ENCODE measurements at places on chromosomes 7 and 10.
A peak's percentile ranks its signal among the peaks of the same experiment; 100 is the strongest.

- no peak for DNase-seq
Observed at GRCh38 chr7:147605323-147605722, 985.2 kb upstream of the C7orf33 start.

GRCh38 chr7:93147363-93147762 lies 822 bp downstream of the SAMD9L start:
- peak; percentile 70 for DNase-seq

GRCh38 chr7:112779667-112780066 lies 10.5 kb downstream of the TMEM168 start:
- no peak for DNase-seq

DNA sequence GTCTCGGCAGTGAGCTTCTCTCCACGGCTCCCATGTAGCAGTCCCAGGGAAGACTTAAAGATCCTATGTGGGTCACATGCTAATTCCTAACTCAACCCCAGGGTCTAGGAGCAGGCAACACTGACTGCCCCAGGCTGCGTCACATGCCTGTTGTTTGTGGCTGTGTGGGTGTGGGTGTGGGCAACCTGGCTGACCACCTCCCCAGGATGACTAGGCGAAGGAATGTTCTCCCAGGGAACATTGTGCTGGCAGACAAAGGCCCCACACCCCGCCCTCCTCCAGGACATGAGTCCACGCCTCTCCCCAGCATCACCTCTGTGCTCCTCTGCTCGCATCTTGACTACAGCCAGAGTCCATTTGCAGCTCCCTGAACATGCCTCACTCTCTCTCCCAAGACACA lies 30.3 kb downstream of the SLC29A3 start:
- DNase-seq, result no peak

DNA sequence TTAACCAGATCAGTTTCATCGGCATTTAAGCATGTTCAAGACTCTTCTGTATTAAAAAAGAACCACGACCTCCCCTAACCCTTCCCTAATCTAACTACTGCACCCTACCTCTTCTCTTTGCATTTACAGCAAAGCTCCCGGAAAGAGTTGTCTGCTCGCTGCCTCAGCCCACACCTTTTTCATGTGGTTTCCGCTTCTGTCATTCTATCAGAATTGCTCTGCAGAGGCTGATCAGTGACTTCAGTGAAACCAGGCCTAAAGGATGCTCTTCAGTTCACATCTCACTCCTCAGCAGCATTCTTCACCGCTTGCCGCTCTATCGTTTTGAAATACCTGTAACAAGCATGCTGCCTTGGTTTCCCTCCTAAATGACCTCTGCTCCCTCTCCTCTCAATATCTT lies 160.9 kb downstream of the SDK1 start:
- no peak for DNase-seq

DNA sequence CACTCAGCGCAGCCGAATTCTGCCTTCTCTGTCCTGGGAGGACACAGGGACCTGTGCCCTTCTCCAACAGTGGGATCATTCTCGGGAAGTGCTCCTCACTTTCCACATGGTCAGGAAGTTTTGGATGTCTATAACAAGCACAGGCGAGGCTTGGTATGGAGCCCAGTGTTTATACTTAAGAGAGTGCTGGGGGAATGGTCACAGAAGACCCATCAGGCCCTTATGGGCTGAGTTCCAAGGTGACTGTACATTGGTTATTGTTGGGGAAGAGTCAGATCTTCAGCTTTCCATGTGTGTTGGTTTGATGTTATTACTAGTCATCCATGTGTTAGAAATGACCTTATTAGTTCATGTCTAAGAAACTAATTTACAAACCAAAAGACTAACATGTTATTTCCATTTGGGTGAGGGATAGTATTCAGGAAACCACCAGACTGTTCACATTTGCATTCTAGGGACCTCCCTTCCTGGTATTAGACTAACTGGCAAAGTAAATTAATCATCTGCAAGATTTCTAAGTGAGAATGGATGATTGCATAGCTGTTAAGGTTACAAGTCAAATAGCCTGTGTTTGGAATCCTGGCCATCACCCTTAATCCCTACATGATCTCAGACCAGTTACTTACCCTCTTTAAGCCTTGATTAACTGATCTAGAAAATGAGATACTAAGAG lies 834.2 kb downstream of the LRMDA start:
- no peak for DNase-seq

DNA sequence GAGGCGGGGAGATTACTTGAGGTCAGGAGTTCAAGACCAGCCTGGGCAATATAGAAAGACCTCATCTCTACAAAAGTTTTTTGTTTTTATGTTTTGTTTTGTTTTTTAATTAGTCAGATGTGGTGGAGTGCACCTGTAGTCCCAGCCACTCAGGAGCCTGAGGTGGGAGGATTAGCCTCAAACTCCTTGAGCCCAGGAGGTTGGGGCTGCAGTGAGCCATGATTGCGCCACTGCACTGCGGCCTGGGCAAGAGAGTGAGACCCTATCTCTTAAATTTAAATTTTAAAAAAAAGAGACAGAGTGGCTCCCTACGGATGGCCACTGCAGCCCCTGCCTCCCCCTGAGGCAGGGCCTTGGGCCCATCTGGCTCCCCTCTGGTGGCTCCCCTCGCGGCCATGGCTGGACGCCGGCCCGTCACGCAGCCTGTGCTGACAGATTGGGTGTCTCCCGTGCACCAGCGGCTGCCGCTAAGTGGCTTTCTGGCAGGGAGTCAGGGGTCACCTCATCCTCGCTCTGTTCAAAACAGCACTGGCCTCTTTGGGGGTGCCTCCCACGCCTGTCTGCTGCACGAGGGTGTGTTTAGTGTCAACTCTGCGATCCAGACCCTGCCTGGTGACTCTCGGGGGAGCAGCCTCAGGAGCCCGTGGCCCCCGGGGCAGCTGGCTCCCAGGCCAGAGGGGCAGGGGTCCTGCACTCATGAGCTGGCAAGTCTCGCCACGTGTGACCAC lies 44.4 kb upstream of the ELN start:
- DNase-seq, result no peak

GRCh38 chr10:133293810-133294119 lies 14.9 kb downstream of the TUBGCP2 start:
- DNase-seq, result no peak

DNA sequence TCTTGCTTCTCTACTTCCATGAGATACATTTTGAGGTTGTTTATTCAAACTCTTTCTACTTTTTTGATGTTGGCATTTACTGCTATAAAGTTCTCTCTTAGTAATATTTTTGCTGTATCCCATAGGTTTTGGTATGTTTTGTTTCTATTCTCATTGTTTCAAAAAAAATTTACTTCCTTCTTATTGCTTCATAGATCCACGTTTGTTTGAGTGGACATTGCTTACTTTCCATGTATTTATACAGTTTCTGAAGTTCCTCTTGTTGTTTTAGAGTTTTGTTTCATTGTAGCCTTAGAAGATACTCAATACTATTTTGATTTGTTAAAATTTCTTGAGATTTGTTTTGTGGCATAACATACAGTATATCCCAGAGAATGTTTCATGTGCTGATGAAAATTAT lies 13.7 kb downstream of the TAS2R40 start:
- no peak for DNase-seq

DNA sequence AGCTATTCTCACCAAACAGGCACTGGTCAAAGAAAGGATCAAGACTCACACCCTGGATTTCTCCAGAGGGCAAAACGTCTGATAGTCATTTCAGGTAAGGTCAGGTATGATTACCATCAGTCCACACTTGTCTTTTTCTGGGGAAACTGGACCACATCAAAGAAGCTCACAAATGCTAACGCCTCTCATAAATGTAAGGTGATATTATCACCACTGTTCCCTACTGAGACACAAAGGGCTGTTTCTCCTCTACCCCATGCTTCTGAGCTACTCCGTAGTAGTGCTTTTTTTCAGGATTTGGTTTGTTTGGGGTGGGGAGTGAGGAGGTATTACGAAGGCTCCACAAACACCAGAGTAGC lies 51.6 kb downstream of the CREB3L2 start:
- DNase-seq, result no peak

DNA sequence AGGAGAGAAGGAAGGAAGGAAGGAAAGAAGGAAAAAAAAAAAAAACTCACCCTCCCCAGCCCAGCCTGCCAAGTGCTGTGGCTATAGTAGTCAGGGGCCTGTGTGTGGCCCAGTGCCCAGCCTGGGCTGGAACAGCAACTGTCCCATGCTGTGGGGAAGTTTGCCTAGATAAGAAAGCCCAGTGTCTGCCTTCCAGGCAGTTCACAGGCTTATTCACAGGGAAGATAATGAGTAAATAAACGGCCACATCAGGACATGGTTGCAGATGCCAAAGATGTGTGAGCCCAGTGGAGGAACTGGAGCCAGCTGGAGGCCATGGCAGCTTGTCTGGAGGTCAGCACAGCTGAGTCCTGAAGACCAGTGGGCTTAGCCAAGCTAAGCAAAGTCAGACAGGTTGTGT lies 132.4 kb upstream of the FOXK1 start:
- DNase-seq, result no peak

DNA sequence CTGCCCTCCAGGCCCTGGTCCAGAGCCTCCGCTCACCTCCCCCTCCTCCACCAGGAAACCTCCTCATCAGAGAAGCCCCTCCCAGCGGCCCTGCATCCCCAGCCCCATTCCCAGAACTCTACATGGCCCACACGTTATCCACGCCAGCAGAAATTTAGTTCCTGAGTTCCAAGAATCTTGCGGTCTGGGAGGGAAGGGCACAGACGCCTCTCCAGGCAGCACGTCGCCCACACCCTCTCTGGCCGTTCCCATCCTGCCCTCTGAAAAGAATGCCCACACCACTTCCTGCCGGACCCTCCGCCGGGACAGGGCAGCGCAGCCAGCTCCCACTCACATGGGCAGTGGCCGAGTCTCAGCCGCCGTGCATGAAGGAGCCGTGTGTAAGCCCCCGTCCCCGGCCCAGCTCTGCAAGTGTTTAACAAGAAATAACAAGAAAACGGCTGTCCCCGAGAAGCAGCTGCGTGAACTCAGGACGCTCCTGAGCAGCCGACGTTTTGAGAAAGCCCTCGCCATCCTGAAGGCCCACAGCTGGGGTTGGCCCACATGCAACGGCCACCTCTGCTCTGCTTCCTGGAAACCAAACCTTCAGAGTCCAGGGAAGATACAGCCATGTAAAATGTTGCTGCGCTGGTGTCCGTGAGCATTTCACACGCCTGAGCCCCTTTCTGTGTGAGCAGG lies 17.4 kb downstream of the ADGRA1 start:
- no peak for DNase-seq

DNA sequence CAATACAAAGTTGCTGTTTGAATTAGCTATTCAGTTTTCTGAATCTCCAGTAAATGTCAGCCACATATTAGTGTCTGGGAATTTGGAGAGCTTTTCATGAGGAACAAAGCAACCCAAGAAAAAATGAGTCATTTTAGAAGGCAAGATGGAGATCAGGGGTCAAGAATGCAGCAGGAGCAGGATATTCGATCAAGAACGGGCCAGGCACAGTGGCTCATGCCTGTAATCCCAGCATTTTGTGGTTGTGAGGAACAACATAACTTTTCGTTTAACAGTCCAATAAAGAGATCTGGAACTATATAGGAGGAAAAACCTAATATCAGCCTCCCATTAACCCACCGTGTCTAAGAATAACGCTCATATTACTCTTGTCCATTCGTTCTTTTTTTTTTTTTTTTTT lies 600.5 kb downstream of the MAGI2 start:
- no peak for DNase-seq

DNA sequence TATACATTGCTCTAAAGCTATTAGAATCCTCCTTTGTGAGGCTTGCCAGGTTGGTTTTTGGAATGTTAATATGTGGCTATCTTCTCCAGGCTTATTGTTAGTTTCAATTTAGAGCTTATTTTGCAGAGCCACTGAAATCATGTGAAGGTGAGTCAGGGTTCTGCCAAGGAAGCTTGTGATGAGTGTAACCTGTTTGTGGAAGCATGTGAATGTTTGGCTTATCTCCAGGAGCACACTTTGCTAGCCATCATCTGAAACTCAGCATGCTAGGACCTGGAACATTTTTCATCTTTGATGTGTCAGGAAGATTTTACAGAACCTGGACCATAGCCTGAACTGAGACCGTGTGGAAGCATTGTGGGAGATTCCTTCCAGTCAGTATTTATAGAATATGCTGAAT lies 197.3 kb downstream of the PPP1R9A start:
- no peak for DNase-seq

GRCh38 chr10:110563132-110563531 lies 4.4 kb upstream of the SMC3 start:
- DNase-seq, result no peak

DNA sequence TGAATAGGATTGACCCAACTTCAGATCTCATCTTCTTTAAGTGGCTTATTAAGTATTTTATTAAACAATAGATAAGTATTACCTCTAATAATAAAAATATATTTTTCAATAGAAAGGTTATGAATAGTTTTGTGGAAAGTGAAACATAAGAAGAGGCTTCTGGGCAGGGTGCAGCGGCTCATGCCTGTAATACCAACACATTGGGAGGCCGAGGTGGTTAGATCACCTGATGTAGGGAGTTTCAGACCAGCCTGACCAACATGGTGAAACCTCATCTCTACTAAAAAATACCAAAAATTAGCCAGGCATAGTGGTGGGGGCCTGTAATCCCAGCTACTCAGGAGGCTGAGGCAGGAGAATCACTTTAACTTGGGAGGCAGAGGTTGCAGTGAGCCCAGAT lies 26.5 kb downstream of the GPR85 start:
- DNase-seq, result no peak

DNA sequence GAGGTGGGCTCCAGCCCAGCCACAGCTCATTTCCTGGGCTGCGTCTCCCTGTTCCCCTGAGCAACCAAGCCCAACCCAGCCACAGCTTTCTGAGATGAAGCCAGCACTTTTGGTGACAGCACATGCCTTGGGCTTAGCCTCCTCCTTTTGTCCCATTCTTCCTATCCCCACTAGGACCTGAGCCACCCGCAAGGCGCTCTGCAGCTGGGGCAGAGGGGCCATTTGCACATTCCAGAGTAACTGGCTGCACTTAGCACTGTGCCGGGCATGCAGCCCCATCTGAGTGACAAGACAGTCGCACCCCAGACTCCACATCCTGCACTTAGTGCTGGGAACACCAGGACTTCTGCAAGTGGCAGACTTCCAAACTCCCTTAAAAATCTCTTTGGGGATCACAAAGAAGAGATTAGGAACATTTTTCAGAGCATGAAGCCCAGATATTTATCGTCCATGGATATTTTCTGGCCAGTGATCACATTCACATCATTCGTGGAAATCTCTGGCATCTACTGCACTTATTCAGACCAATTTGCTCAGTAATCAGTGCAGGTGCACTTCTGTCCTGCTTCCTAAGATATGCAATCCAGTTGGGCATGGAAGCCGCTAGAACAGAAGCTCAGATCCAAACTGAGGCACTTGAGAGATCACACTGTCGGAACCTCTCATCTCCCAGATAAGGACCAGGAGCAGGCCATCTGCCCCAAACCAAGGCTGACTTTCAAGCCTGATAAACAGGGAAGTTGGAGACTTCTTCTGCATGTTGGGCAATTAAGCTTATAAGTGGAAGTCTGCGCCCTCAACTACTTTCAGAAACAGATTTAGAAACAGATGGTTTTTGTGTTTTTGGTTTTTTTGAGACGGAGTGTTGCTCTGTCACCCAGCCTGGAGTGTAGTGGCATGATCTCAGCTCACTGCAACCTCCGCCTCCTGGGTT lies 26.4 kb downstream of the CHST15 start:
- no peak for DNase-seq

DNA sequence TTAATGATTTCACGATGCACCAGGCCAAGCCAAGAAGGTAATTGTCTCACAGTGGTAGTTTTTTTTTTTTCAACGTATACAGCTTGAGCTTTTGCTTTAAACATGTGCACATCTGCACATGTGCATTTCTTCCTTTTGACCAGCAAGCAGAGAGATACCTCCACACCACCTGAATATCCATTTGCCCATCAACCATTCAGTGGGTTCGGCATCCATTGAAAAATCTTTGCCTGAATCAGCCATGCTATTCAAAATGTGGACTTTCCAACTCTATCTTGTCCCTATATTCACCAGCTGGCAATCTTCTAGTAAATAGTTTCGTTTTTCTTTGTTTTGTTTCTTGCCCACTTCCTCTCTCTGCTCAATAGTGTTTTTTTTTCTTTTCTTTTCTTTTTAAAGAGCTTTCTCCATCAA lies 7.7 kb upstream of the TRA2A start:
- no peak for DNase-seq
